MV-4-11 (cell line): ENCODE measurements at places on chromosomes 1 and 21.

DNA sequence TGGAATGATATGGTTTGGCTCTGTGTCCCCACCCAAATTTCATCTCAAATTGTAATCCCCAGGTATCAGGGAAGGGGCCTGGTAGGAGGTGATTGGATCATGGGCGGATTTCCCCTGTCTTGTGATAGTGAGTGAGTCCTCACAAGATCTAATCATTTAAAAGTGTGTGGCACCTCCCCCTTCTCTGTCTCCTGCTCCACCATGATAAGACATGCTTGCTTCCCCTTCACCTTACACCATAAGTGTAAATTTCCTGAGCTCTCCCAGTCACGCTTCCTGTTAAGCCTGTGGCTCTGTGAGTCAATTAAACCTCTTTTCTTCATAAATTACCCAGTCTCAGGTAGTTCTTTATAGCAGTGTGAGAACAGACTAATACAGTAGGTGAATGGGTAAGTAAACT lies 109.3 kb downstream of the DMRTB1 start:
- DNase-seq = no peak

DNA sequence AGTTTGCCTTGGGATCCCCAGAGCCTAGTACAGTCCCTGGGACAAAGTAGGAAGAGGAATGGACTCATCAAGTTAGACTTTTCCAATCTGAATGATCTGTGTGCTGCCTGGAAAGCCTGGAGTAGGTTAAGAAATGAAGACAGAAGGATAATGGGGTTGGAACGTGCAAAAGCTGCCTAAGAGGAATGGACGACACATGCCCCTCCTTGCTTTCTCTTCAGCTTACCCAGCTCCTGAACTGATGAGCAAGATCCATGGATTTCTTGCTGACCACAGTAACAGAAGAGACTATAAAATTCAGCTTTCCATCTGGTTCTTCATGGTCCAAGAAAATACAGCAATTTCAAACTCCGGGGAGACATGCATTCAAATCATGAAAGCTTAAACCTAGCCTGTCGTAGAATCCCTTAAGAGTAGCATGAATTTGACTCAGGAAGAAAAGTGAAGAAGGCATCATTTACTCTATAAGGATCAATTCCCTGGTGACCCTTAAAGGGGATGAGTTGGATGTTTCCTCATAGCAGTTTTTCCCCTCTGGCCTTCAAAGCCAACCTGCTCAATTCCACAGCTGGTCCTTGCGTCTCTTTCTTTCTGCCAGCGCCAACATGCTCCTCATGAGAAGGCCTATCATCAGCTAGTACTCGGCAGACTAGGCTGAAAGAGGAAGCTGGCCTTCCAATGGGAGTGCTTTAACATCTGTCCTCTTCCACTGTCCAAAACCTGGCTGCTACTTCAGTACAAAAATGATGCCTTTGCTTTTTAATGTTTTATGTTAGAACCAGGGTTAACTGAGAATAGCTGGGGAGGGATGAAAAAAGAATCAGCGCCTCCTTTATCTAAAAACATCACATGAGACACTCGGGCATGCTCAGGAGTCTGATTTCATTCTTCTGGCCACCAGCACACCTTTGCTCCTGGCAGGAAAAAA lies 5.7 kb upstream of the PEF1 start:
- DNase-seq = peak; percentile 41

GRCh38 chr1:48560577-48560976 lies 88.6 kb upstream of the SPATA6 start:
- DNase-seq = no peak

GRCh38 chr1:110690709-110691365 lies 16.1 kb upstream of the KCNA3 start:
- peak; percentile 26 for DNase-seq

DNA sequence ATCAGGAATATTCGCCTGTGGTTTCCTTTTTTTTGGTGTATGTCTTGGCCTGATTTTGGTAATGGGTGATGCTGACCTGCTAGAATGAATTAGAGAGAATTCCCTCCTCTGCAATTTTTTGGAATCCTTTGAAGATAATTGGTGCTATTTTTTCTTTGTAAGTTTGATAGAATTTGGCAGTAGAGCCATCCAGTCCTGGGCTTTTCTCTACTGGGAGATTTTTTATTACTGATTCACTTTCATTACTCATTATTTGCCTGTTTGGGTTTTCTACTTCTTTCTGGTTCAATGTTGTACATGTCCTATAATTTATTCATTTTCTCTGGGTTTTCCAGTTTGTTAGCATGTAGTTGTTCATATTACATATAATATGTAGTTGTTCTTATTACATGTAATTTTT lies 48.7 kb downstream of the NTMT2 start:
- no peak for DNase-seq
